Endodermal cell (in vitro differentiated cells): ENCODE measurements at places on chromosomes 3 and 15.
A peak's percentile ranks its signal among the peaks of the same experiment; 100 is the strongest.

GRCh38 chr3:191334346-191334893 lies 4.1 kb upstream of the UTS2B start:
- no peak for DNase-seq

- no peak for DNase-seq
Measured at GRCh38 chr3:186990878-186991308, 60.6 kb downstream of the ST6GAL1 start.

- DNase-seq: peak; percentile 52
Measured at GRCh38 chr3:132730891-132731580, 8.8 kb upstream of the NPHP3 start.

- DNase-seq: peak; percentile 37
Measured at GRCh38 chr3:141083226-141083625, 32.1 kb downstream of the SPSB4 start.

- DNase-seq: peak; percentile 44
Measured at GRCh38 chr15:48063411-48063985, 57.3 kb upstream of the SLC24A5 start.

DNA sequence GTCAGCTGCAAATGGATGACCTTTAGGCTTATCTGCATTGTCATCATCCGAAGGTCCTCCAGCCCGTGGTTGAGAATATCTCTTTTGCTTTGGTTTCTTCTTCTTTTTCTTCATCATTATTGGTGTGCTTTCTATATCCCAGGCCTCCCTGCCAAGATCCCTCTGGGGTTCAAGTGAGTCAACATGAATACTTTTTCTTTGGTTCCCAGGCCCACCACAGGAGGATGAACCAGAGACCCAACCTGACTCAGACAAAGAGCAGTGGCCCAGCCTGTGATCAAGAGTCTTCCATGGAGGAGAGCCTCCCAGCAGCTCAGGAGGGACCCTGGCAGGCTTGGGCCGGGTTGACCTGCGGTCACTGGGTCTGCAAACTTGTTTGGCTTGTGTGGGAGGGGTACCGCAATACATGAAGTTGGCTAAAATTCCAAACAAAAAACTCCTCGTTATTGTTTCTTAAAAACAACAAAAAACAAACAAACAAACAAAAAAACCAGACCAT lies 104.2 kb downstream of the MAP4 start:
- no peak for DNase-seq

- no peak for DNase-seq
Measured at GRCh38 chr15:57647071-57647790, 55.5 kb downstream of the MYZAP start.

- DNase-seq: no peak
Measured at GRCh38 chr15:35168464-35168863, 83.4 kb upstream of the NANOGP8 start.

- no peak for DNase-seq
Measured at GRCh38 chr3:195182470-195182795, 88.5 kb downstream of the XXYLT1 start.

DNA sequence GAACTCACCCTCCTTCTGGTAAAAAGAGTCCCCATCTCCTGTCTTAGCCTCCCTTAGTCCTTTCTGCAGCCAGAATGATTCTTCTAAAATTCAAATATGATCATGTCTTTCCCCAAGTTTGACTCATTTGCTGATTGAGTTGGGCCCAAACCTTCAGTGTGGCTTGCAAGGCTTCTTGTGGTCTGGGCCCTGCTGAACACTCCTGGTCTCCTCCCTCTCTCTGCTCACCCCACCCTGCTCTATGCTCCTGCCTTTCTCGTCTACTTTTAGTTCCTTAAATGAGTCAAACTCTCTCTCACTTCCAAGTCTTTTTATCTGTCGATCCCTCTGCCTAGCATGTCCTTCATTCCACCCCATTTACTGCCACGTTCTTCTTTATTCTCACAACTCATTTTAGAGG lies 72.6 kb downstream of the CCR1 start:
- no peak for DNase-seq

GRCh38 chr3:195838714-195839113 lies 27.0 kb upstream of the MUC4 start:
- no peak for DNase-seq

GRCh38 chr15:61056386-61056785 lies 172.7 kb downstream of the RORA start:
- no peak for DNase-seq

DNA sequence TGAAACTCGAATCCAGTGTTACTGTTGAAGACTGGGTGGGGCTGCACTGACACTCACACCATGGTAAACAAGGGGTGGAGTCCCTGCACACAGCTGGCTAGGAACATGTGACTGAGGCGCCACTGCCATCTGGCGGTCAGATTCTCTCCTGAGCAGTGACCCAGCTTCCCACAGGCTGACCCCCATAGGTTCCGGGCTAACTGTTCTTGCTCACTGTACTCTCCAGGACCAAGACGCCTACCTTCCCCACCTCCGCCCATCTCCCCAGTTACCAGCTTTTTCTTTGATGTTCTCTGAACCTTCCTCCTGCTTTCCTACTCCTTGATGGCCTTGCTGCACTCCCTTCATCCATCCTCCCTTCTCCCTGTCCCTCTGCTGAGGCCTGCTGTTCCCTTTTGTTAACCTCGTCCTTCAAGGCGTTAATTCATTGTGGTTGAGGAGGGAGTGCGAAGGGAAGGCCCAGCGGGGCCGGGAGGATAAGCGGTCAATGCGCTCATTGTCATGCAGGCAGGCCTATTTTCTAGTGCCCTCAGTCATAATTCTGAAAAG lies 115.2 kb downstream of the ATP8B4 start:
- peak; percentile 97 for DNase-seq

GRCh38 chr3:194169595-194169994 lies 33.6 kb downstream of the HES1 start:
- DNase-seq: no peak

GRCh38 chr15:89396723-89397652 lies 62.4 kb upstream of the POLG start:
- DNase-seq: peak; percentile 88

GRCh38 chr3:18901571-18901970 lies 246.7 kb upstream of the KCNH8 start:
- no peak for DNase-seq

DNA sequence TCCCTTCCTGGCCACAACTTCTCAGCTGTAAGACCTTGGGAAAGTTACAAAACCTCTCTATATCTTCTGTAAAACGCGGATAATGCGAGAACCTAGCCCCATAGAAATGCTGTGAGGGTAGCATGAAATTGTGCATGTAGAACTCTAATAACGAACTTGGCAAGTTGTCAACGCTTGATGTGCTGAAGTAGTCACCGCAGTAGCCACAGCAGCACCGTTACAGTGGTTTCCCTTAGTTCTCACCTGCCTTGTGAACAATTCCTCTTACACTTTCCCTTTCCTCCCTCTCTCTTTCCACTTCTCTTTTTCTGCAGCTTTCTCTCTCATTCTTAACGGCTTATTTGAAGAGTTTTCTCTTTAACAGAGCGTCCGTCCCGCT lies 447 bp upstream of the SHQ1 start:
- no peak for DNase-seq

DNA sequence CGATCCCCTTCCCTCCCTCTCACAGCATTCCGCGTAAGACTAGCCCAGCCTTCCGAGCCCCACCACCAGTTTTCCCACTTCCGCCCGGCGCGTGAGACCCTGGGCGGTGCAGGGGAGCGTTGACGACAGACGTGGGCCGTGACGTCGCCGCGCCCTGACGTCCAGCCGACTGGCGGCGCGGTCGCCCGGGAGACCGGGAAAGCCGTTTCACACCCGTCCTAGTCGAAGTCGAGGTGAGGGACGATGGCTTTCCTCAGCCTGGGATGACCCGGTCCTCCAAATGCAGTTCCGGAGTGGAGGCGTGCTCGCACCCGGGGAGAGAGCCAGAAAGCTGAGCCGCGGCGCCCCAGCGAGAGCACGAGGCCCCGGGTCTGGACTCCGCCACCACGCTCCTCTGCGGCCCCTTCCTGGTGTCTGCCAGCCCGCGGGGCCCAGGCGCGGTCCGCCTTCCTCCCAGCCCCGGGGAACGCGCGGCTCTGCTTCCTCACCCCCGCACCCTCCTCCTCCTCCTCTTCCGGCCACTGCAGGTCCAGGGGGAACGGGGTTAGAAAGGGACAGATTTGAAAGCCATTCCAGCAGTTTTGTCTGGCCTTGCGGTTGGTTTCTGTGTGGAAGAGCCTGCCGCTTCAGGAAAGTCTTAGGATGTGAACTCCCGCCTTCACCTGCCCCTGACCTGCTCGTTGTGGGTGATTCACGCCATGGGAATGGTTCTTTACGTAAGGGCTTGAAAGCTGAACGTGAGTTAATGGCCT lies at the start of gene LEKR1:
Gene LEKR1, plus strand, starts transcription at position 210 of the 752 bp plus-strand sequence. CDS start 2,977 bp downstream, outside the sequence.
- DNase-seq: peak; percentile 91

- peak; percentile 90 for DNase-seq
Measured at GRCh38 chr15:43293432-43293831, 26.7 kb upstream of the TGM5 start.

DNA sequence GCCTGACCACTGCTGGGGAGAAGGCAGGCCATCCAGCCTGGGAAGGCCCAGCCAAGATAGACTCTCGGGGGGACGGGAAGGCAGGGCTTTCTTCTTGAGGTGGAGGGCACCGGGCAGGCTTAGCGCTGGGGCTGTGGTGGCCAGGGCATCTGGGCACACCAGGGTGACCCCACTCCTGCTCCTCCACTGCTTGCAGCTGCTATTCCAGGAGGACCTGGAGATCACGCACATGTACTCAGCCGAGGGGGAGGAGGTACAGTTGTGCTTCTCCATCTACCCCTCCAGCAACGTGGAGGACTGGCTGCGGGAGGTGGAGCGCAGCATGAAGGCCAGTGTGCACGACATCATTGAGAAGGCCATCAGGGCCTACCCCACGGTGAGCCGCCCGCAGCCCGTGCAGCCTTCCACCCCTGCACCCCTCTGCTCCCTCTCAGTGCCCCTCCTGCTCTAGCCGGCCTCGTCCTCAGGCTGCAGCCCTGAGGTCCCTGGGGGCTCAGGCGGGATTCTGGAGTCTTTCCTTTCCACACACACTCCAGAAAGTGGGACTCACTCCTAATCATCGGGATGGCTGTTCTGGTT lies 42.3 kb downstream of the DNAH1 start:
- no peak for DNase-seq

- DNase-seq: no peak
Measured at GRCh38 chr15:71139241-71139640, 24.0 kb downstream of the THSD4 start.

GRCh38 chr15:24633082-24633481 lies 42.5 kb upstream of the NPAP1 start:
- DNase-seq: peak; percentile 64

DNA sequence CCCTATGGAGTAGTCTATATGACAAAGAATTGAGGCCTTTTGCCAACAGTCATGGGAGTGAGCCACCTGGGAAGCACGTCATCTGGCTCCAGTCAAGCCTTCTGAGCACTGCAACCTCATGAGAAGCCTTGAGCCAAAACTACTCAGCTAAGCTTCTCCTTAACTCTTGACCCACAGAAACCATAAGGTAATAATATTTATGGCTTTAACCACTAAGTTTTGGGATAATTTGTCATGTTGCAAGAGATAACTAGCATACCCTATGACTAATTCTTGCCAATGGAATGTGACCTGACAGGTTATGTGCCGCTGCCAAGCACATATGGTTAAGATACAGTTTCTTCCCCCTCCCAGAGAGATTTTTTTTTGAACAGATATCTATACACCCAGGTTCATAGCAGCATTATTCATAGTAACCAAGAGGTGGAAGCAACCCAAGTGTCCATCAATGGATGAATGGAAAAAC lies 11.8 kb upstream of the SLC6A11 start:
- no peak for DNase-seq

DNA sequence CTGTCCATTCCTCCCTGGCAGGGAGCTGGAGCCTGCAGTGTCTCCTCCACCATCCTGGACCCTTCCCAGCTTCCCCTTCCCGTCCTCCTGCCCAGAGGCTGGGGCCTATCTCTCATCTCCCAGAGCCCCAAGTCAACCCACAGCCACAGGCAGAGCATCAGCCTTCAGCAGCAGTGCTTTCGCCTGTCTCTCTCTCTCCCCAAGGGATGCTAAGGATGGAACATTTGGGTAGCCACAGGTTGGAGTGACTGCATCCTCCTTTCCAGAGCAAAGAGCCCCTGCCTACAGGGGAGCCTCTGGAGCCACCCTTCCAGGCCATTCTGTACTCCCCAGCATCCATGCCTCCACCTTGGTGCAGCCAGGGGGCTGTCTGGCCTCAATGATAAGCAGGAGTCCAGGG lies 4.2 kb downstream of the PLCB2 start:
- DNase-seq: no peak

DNA sequence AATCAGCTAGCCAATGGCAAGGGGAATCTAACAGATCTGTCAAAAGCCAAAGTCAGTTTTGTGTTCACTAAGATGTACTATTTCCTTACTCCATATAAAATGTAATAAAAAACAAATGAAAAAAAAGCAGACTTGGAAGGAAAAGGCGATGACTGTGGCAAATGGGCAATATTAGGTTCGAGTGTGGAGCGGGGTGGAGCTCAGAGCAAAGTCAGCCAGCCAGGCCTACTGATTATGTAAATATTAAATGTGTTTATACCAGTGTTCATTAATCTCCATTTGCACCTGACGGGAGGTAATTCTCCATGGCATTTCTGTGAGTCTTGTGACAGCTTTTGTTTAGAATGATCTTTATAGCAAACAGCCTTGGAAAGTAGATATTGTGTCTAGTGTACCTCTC lies 96.2 kb upstream of the KCNMB2 start:
- no peak for DNase-seq

DNA sequence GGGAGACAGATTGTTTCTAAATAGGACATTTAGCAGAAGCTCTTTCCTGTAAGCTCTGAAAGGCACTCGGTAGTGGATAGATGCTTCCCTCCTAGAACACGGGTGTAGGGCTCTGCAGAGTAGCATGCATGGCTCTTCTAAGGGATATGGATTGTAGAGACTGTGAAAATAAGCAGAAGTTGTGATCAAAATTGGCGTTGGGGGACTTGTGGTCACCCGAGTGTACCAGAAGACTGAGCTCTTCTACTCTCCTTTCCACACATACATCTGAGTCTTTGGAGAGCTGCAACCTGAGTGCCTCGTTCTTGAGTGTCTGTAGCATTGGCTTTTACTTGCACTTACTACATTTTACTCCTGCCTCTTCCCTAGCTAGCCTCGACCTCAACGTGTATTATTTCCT lies 197.7 kb downstream of the LPP start:
- no peak for DNase-seq

- DNase-seq: peak; percentile 17
Measured at GRCh38 chr3:124793054-124793739, 62.9 kb downstream of the UMPS start.

DNA sequence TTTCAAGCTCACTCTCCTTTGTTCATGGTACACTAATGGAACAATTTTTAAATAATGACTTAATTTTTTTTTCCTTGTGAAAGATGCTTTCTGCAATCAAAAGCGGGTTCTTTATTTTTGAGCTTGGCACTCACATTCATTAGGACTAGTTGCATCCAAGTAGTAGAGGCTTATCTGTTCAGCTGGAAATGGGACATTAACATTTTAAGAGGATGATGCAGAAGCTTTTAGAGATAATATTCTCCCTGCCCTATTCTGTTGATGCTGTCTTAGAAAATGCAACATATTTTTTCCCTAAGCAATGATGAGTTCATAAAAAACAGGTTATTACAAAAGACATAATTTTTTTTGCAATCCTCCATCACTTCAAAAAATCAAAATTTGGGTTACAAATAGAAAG lies 900.6 kb downstream of the NTRK3 start:
- no peak for DNase-seq
